ENCODE measurements at places on chromosomes 1 and 21.

DNA sequence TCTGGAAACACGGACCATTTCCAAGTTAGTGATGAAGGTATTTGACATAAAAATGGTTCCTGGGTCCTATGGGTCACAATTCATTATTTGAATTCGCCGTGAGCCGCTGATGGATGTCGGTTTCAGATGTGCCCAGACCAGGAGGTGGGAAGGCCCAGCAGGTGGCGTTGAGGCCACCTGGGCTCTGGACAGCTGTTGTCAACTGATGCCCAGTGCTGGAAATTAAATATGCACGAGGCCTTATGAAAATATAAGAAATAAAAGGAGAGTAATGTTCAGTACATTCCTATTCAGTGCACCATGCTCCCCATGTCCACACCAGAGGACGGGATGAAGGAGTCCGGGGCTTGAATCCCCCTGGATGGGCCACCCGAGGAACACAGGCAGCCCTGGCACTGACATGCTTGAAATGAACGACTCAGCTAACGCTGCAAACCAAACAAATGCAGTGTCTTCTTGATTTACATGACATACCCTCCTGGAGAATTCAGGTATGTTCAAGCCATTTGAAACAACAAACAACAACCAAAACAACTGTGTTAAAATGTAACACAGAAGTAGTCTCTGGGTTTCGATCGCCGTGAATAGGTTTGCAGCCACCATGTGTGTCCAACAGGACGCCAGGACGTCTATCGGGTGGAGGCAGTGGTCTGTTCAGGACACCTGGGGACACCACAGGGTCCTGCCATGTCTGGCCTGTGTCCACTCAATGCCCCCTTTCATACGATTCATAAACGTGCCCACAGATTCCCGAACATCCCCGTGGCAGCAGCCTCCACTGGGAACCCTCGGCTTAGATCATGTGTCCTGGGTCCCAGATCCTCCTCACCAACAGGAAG lies 6.1 kb downstream of the TFF3 start:
- DNase-seq: no peak

GRCh38 chr1:117014209-117014608 lies 12.6 kb downstream of the CD101 start:
- peak; percentile 23 for DNase-seq

DNA sequence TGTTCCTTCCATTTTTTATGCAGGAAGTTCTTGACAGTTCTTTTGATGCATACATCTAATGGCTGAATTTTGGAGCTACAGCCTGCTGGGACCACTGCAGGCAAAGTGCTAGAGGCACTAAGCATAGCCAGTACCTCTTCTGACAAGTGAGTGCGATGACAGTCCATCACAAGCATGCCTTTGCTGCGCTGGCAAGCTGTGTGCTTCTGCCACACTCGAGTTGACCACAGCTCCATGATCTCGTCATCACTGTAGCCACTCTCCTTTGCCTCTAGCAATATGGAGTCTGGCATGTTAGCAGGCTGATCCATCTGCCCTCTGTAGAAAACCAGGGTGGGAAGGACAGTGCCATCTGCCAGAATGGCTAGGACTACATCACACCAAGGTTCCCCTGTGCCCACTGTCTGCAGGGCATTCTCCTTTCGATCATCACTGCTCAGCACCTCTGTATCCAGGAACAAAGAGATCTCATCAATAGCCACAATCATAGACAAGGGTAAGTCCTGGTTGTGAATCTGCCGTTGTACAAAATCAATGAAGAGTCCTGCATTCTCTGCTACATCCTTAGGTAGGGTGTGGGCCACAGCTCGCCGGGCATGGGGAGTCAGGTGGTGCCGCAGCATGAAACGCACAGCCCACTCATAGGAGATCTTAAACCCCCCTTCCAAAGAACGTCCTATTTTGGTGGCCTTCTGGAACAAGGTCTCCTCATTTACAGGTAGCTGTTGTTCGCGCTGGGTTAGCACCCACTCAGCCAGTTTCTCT lies 6.0 kb downstream of the PSMB4 start:
- DNase-seq: no peak

- no peak for DNase-seq
Measured at GRCh38 chr1:167565922-167566321, 12.4 kb upstream of the CREG1 start.

- DNase-seq: peak; percentile 28
Measured at GRCh38 chr1:114154146-114154962, 685 bp upstream of the SYT6 start.

DNA sequence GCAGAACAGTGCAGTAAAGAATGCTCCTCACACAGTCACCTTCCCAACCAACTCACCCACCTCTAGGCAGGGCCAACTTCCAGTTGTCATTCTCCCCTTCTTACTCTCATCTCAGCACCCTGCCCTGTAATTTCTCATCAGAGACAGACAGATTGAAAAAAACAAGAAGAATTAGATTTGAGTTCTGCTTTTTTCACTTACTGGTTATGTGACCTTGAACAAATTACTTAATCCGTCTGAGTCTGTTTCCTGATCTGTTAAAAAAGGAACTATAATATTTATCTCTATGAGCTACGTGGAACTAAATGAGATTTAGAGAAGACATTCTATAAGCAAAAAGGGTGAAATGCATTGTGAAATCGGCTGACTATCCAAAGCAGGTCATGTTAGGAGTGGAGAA lies 330.3 kb downstream of the ZNF326 start:
- no peak for DNase-seq

GRCh38 chr1:187883356-187883755 lies 1054.6 kb downstream of the PLA2G4A start:
- DNase-seq: no peak

- DNase-seq: peak; percentile 31
Measured at GRCh38 chr1:53811414-53811851, 26.7 kb downstream of the NDC1 start.

DNA sequence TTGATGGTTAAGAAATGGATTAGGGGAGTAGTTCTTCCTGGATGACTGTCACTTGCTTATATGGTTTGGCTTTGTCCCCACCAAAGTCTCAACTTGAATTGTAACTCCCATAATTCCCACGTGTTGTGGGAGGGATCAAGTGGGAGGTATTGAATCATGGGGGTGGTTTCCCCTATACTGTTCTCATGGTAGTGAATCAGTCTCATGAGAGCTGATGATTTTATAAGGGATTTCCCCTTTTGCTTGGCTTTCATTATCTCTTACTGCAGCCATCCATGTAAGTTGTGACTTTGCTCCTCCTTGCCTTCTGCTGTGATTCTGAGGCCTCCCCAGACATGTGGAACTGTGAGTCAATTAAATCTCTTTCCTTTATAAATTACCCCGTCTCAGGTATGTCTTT lies 1621.1 kb downstream of the MRPL39 start:
- no peak for DNase-seq

DNA sequence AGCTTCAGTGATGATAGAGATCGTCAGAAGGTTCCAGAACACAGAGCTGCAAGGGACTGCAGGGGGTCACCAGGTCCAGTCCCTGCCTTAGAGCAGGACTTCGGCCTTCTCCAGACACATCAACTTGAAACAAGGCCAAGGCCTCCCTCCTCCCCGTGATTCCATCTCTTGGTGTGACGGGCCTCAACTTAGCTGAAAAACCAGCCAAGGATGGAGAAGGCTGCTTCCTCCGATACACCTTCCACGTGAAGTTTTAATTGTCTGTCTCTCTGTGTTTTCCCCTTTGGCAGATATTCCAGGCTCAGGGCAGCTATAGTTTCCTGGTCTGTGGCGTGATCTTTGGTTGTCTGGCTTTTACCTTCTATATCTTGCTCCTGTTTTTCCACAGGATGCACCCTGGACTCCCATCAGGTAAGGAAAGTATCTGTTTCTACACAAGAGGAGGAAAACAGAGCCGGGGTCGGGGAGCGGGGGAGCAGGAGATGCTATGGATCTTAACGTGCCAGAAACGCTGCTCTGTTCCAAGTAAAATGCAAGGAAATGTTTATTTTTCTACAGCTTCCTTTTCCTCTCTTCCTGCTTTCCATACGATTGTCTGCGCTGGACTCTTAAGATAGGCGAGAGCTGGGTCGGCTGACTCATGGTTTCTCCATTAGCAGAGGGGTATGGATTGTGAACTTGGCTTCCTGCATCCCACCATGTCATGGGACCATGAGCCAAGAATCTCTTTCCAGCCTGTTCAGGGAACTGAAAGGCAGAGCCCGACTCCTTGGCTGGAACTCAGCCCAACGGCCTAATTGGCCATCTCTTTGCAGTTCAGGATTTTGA lies 32.8 kb downstream of the ELK4 start:
- no peak for DNase-seq

DNA sequence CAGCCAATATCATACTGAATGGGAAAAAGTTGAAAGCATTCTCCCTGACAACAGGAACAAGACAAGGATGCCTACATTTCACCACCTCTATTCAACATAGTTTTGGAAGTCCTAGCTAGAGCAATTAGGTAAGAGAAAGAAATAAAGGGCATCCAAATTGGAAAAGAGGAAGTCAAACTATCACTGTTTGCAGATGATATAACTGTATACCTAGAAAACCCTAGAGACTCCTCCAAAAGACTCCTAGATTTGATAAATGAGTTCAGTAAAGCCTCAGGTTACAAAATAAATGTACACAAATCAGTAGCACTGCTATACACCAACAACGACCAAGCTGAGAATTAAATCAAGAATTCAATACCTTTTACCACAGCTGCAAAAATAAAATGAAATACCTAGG lies 171.3 kb upstream of the HP1BP3 start:
- DNase-seq: no peak

GRCh38 chr1:77545970-77546369 lies 136.5 kb downstream of the ZZZ3 start:
- no peak for DNase-seq

DNA sequence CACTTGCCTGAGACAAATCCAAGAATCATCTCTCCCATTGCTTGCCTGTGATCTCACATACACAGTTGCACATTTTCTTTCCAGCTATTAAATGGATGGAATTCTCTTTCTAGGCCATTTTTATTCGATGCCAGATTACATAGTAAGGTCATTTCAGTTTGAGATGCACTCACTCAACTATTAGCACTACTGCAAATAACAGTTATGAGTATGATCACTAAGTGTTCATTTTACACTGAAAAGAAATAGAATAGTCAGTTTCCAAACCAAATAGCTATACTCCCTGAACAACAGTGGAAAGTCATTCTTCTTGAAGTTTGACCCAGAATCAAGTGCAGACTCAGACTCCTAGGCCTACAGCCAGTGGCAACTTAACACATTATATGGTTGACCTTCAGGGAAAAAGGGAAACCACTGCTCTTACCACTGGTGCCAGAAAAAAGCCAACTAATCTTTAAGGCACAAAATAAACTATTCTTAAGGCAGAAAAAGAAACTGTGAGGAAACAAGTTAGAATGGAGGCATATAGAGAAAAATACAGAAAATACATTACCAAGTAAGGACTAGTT lies 31.5 kb downstream of the WNT2B start:
- no peak for DNase-seq

GRCh38 chr1:213371525-213371846 lies 320.4 kb downstream of the RPS6KC1 start:
- DNase-seq: no peak

- DNase-seq: no peak
Measured at GRCh38 chr1:183593356-183593755, 3.1 kb upstream of the NCF2 start.

GRCh38 chr1:109906160-109906838 lies 4.3 kb upstream of the CSF1 start:
- DNase-seq: peak; percentile 69

GRCh38 chr1:175198332-175198731 lies 5.8 kb upstream of the KIAA0040 start:
- DNase-seq: no peak

- no peak for DNase-seq
Measured at GRCh38 chr1:7046314-7046713, 261.1 kb downstream of the CAMTA1 start.

GRCh38 chr1:198628067-198628455 lies 10.8 kb upstream of the PTPRC start:
- no peak for DNase-seq

DNA sequence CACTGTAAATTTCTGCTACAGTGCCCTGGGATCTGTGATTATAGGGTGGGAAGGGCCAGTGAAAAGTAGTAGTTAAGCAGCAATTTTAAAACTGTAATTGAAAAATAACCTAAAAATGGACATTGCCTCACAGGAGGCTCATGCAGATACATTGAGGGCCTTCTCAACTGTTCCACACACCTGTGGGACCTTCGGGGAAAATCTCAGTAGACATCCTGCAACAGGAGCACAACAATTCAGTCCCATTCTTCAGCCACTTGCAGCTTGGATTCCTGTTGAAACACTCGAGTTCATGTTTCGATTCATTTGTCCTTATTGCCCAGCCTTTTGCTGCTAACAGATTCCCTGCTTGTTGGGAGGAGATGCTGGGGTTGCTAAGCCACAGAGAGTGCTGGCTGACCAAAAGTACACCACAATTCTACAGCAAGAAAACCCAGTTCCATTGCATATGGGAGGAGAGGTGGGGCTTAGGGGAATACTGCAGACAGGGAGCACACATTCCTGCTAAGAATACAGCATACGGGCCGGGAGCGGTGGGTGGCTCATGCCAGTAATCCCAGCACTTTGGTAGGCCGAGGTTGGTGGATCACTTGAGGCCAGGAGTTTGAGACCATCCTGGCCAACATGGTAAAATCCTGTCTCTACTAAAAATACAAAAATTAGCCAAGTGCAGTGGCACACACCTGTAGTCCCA lies 4.5 kb downstream of the TMCC2 start:
- no peak for DNase-seq

GRCh38 chr1:55363268-55363667 lies 148.1 kb upstream of the USP24 start:
- DNase-seq: no peak

- no peak for DNase-seq
Measured at GRCh38 chr1:151515265-151515664, 4.1 kb downstream of the CGN start.

DNA sequence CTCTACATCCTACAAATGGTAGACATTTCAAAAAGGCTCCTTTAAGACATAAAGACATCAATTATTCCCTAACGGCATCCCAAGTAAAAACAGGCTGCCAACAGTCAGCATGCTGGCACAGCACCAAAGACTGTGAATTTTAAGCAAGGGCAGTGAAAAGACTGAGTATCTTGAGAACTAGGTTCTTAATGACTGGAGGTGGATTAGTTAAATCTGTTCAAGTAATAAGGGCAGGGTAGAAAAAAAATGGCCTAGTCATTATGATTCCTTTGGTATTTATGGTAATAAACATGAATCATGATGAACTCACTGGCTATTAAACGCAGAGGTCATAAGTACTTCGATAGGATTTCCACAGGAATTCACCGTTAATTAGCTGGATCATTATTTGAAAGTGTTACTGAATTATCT lies 75.2 kb downstream of the KIFAP3 start:
- no peak for DNase-seq

GRCh38 chr1:157968508-157968907 lies 24.9 kb upstream of the KIRREL1 start:
- no peak for DNase-seq

Data from stimulated activated CD4-positive, alpha-beta T cell treated with anti-CD3 and anti-CD28 coated beads, Interleukin-15, amount 100 ng/mL, for 24 hours (primary cell).